Dermis microvascular lymphatic vessel endothelial cell (primary cell): ENCODE measurements at places on chromosomes 7 and 10.

DNA sequence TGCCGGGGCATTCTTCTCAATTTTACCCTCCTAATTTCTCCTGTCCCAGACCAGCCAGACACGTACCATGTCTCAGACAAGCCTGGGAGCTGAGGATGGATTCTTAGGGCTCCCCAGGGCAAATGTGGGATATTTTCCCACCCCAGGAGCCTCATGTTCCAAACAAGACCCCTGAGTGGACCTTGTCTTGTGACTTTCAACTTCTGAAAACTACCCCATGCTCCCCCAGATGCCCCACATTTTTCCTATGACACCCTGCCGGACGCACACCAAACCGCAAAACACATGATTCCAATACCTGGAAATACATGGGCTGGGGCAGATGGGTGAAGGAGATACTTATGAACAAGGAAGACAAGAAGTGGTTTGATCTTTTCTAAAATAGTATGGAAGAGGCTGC is 874 bp downstream of the GIMAP5 start:
- no peak for DNase-seq

DNA sequence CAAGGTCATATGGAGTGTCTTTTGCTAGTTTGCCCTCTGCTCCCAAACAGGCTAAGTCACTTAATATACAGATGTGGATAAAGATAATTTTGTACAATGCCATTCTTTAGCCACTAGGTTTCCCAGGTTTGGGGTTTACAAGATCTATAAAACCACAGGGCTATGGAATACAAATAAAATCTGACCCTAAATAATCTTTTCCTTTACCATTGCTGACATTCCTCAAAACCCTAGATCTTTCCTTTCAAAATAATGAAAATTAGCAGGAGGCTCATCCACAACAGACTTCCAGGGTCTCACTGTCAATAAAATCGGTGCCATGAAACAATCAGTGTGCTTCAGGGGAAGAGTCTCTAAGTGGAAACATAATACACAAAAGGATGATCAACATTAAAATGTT is 148.4 kb downstream of the CPEB3 start:
- DNase-seq: no peak

- DNase-seq: peak; percentile 34
These were observed 864 bp downstream of the CDCA7L start for GRCh38 chr7:21944616-21945453.

DNA sequence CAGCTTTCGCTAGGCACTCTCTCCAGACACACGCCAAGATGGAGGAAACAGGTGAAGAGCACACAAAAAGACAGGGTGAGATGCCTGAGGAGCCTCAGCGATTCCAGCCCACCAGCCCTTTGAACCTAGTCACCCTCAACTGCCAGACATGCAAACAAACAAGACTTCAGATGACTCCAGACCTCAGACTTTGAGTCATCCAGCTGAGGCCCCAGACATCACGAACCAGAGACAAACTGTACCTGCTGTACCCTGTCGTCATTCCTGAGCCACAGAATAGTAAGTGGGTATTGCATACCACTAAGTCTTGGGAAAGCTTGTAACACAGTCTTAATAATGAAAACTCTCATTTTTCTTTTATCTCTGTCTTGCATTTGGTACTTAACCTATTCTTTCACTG is 126.6 kb upstream of the LSM8 start:
- DNase-seq: no peak
